ENCODE measurements at places on chromosomes 13 and 19.
A peak's percentile ranks its signal among the peaks of the same experiment; 100 is the strongest.

DNA sequence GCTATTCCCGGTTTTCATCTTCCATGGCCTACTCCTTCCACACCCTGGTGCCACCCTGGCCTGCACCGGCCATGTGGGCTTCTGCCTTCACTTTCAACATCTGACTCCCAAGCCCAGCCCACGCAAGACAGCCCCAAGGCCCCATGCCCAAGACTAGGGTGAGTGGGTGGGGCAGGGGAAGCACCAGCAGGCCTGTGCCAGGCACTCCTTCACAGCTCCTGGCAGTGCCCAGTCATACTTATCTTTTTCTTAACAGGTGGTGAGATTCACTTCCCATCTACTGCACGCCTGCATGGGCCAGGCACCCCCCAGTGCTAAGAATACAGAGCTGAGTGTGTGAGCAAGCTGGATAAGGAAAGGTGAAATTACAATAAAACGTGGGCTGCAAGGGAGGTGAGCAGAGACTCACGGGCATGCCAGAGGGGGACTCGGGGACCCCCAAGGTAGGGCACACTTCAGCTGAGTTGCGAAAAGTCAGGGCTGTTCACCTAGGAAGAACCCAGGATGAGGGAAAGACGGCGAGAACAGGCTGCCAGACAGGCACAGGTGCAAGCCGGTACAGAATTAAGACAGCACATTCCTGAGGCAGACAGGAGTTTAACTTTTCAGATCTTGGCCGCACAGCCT lies 55.7 kb downstream of the COL4A1 start:
- no peak for DNase-seq

- no peak for DNase-seq
Measured at GRCh38 chr13:75369981-75370380, 112.0 kb downstream of the TBC1D4 start.

GRCh38 chr19:35796645-35797542 lies 15.8 kb downstream of the PRODH2 start:
- no peak for DNase-seq

- no peak for DNase-seq
Measured at GRCh38 chr19:4707322-4707721, 16.3 kb downstream of the DPP9 start.

GRCh38 chr13:28609926-28610325 lies 49.0 kb upstream of the POMP start:
- DNase-seq, result no peak

DNA sequence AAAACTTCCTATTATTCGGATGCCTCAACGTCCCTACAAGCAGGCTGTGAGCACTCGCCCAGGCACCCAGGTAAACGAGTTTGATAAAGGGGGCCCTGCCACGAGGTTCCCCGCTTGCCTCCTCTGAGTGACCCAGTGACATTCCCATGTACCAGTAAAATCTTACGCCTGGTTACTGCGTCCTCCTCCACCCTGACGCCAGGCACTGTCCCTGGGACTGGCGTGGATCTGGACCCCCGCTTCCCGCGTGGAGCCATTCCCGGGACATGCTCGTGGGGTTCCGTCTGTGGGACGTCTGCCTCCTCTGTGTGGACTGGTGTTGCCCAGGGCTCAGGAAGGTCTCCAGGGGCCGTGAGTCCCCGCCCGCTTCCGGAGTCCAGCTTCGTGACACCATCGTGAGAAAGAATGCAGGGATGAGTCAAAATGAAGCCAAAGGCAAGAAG lies 407 bp upstream of the ZNF550 start:
- DNase-seq, result no peak

DNA sequence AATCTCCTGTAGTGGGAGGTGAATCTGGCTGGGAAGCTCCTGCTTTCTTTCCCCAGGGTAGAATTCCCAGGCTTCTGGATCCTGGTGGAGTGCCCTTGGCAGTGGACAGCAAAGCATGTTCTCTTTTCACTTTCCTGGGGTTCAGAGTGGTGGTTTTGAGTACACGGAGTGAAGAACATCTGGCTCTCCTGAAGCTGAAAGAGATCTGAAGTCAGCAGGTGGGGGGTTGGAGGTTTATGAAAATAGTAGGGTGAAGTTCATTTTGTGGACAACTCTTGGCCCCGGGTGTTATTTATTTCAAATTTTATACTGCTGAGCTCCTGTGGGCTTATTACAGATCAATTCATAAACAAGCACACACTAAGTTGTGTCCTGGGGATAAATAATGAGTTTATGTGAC lies 497.3 kb downstream of the KLF5 start:
- no peak for DNase-seq

GRCh38 chr13:40973409-40973808 lies 45.7 kb downstream of the ELF1 start:
- no peak for DNase-seq

GRCh38 chr13:112840472-112841302 lies 128.3 kb upstream of the MCF2L start:
- DNase-seq, result no peak

- peak; percentile 32 for DNase-seq
Measured at GRCh38 chr19:42433503-42434260, 6.5 kb upstream of the LIPE start.

- no peak for DNase-seq
Measured at GRCh38 chr13:20124303-20124702, 36.5 kb downstream of the GJA3 start.

DNA sequence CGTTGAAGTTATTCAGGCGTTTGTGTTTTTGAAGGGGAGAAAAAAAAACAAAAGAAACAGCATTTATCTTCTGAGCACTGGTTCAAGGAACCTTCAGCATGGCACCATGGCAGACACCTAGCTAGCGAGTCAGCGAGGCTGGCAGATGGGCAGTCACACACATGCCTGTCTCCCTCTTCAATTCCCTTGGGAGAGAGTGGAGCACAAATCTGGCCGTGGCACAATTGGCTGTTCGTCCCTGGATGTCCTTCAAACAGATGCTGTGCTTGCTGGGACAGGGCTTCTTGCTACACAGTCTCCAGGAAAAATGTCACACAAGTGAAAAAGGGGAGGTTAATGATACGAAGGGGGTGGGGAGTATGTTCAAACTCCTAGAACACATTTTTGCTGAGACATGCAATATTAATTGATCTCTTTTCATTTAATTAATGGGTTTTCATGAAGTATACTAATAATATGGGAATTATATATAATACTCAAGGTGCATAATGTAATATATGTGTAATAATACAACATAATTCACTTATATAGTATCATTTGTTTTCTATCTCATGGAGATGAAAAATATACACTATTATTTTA lies 1674.5 kb upstream of the SLC10A2 start:
- DNase-seq, result no peak

DNA sequence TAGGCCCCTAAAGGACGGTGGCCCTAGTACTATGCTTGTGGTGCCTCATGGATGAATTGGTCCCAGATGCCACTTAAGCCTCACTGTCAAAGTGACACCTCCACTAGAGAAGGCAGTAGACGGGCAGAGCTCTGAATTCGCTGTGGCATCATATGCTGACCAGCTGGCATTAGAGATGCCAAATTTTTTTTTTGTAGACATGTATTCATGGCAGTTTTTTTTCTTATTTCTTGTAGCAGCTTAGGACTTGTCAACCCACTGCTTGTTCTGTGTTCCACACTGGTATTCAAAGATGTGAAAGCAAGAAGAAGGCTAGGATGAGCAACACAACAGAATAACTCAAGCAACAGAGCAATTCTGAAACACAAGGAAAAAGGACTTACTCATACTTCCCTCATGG lies 212.5 kb downstream of the DLEU7 start:
- no peak for DNase-seq

DNA sequence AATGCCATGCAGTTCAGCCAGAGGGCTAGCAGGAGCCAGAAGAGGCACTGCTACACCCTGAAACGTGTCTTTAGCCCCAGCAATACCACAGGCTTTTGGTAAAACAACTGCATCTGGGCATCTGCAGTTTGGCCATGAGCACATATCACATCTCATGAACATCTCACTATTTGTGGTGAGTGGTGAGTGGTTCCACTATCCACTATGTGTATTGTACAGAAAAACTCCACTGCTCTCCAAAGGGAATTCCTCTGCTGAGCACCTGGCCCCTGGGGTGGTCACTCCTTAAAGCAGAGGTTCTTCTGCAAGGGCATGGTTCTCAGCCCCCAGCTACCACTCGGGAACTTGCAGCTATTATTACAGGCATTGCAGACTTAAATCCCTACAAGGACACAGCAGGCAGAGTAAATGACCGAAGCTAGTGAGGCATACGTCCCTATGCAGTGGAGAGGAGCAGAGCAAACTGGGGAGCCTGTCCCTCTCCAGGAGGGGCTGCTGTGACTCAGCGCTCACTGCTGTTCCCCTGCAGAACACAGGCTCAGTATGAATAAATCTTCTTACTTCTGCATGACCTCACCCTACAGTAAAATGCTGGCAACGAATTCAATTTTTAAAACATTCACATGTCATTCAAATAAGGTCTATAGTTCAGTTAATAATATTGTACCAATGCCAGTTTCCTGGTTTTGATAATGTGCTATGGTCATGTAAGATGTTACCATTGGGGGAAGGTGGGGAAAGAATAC lies 332.4 kb upstream of the ZNF507 start:
- DNase-seq, result no peak

- DNase-seq, result no peak
Measured at GRCh38 chr13:23848646-23849141, 40.5 kb downstream of the MIPEP start.

Data from T-helper 22 cell (primary cell).